Right kidney (tissue), 9 donors: ENCODE measurements at places on chromosomes 2 and 18.

- no peak for DNase-seq
Measured at GRCh38 chr2:71777946-71778345, 324.6 kb downstream of the DYSF start.

GRCh38 chr18:79166702-79167101 is 97.5 kb downstream of the ATP9B start:
- DNase-seq: no peak

- no peak for DNase-seq
Measured at GRCh38 chr2:134131681-134132489, 122.0 kb upstream of the MGAT5 start.

GRCh38 chr2:142892715-142893114 is 15.3 kb downstream of the KYNU start:
- DNase-seq: no peak

GRCh38 chr18:5391409-5391808 is 95.9 kb upstream of the ZBTB14 start:
- no peak for DNase-seq

- no peak for DNase-seq
Measured at GRCh38 chr2:200728630-200729029, 83.1 kb upstream of the BZW1 start.

- DNase-seq: no peak
Measured at GRCh38 chr2:188746727-188747126, 227.4 kb upstream of the COL3A1 start.

DNA sequence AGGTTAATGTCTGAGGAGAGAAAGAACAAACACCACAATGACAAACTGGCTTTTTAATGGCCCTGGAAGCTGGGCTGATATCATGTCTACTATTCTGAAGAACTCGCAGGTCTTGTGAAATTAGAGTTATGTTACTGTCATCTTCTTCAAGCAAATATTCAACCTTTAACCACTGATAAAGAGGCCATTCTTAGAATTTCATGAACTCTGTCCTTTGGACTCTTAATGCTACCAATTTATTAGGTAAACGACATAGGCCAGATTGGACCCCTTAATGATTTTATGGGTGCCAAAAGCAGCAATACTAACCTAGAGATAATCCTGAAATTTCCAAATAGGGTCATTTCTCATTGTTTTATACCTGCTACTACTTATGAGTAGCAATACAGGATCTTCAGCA is 109.0 kb upstream of the ACVR1C start:
- no peak for DNase-seq

DNA sequence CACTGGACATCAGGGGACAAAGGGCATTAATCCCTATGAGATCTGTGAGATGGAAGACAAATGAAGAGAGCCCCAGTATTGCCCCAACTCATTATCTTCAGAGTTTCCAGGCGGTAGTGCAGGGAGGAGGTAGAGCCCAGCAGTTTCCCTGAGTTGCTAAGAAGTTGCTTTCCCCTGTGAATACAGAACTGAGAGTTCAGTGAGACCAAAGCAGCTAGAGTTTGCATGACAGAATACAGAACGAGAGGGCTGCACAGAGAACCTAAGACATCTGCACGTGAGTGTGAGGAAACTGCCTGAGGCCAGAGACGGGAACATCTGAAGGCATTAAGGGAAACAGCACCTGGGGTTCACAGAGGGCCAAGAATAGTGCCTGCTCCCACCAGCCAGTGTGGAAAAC is 18.1 kb upstream of the PGAP1 start:
- DNase-seq: no peak

DNA sequence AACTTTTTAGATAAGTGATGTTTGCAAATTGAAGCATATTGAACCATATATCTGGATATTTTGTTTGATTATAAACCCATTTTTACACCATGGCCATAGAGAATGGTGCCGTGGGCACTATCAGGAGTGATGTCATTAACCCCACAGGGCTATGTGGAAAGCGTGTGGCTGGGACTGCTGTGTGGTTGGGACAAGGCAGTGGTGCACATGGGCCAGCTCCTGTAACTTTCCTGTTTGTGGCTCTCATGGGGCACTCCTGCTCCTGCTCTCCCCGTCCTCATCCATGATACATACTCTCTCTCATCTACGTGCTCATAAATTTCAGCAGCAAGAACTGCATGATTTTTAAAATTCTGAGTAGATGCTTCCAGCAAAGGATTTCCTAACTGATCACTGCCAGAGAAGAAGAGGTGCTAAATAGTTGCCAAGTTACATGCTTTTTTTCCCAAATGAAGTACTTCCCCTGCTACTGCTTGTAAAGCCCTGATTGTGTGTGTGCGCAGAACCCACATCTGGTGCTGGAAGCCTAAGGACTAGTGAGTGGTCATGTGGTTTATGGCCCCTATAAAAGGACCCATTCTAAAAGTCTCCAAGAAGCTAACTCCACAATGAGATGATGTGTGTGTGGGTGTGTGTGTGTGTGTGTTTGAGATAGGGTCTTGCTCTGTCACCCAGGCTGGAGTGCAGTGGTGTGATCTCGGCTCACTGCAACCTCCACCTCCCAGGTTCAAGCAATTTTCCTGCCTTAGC is 240.8 kb downstream of the NEDD4L start:
- DNase-seq: no peak

DNA sequence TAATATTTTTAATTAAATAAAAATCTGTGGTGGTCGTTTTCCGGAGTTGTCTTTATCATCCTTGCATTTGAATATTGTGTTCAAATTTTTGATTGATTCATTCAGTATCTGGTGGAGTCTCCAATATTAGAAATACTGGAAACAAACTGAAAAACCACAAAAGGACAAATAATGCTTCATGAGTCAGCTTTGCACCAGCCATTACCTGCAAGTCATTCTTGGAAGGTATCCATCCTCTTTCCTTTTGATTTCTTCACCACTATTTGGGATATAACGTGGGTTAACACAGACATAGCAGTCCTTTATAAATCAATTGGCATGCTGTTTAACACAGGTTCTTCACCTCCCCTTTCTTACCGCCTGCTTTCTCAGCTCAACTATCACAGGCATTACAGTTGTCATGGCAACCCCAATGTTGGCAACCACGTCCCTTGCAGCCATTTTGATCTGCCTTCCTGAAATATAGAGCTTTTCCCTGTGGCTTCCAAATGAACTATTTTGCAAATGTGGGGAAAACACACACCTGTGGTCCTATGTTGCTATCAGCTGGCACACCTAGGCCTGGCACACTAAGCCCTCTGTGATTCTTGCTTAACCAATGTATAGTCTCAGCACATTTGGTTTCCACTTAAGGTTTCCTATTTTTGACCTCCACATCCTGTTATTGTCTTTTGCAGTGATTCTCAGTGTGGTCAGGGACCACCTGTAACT is 6.5 kb downstream of the CTLA4 start:
- no peak for DNase-seq
